ENCODE measurements at places on chromosomes 7 and 10. TPM values are rescaled to one million over a fixed set of nuclear protein-coding genes. Genes with fewer than 3 reads are reported as not detected.

ATOH7 gene
- 0.60 TPM for total RNA-seq

GRCh38 chr10:33102071-33102470, 144.0 kb upstream of the ITGB1 start:
- no peaks in the 10 kb centered on the region for H3K4me1 ChIP-seq
- H3K27ac ChIP-seq: no peak overlapping the region
- H3K4me3 ChIP-seq: no peak overlapping the region
- no peaks in the 10 kb centered on the region for H3K27me3 ChIP-seq

DNA sequence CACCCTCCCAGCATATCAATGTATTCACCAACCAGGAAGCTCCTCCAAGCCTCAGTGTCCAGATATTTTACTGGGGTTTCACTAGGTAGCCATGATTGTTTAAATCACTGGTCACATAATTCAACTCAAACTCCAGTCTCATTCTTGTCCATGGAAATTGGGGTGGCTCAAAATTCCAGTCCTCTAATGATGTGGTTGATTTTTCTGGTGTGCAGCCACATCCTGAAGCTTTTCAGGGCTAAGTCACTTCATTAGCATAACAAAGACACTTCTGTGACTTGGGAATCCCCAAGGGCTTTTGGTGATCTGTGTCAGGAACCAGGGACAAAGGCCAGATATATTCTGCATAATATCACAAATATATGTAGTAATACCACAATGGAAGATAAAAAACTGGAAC, 786.9 kb upstream of the IGFBP3 start:
- no peaks in the 10 kb centered on the region for H3K27me3 ChIP-seq
- H3K36me3 ChIP-seq: no peaks in the 10 kb centered on the region
- no peak overlapping the region for H3K27ac ChIP-seq
- H3K4me1 ChIP-seq: peaks cover 4% of the 10 kb centered on the region
- DNase-seq: no peak
- no peak overlapping the region for H3K4me3 ChIP-seq

DNA sequence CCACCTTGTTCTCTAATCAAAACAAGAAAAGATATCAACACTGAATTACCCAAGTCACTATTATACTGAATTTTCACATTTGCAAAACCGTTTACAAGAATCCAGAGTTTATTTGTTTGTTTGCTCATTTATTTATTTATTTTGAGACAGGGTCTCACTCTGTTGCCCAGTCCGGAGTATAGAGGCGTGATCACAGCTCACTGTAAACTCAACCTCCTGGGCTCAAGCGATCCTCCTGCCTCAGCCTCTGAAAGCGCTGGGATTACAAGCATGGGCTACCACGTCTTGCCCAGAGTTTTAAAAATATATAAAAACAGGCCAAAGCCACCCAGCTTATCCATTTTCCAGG, 8.5 kb downstream of the CREB3L2 start:
- H3K27me3 ChIP-seq: no peaks in the 10 kb centered on the region
- H3K36me3 ChIP-seq: no peaks in the 10 kb centered on the region
- no peak overlapping the region for H3K4me3 ChIP-seq
- H3K27ac ChIP-seq: peak overlapping the region; percentile 77
- peaks cover 41% of the 10 kb centered on the region for H3K4me1 ChIP-seq

- H3K4me3 ChIP-seq: no peak overlapping the region
- H3K27ac ChIP-seq: no peak overlapping the region
- H3K4me1 ChIP-seq: peaks cover 2% of the 10 kb centered on the region
- H3K36me3 ChIP-seq: no peaks in the 10 kb centered on the region
- H3K27me3 ChIP-seq: no peaks in the 10 kb centered on the region
These were observed 1.5 kb upstream of the EXOC6 start for GRCh38 chr10:92846854-92847201.
